Omental fat pad (tissue), 4 donors: ENCODE measurements at places on chromosomes 13 and 19. TPM values are rescaled to one million over a fixed set of nuclear protein-coding genes. Genes with fewer than 3 reads are reported as not detected.

Gene RNF225
- total RNA-seq = not detected

Gene PRMT1
- 163 TPM for total RNA-seq

Gene VSTM2B
- total RNA-seq = not detected

Gene KLK11
- 21.6 TPM for total RNA-seq

Gene ALOX5AP
- total RNA-seq = 71.1 TPM

Gene PTH2
- total RNA-seq = not detected

Gene ZNF99
- 0.09 TPM for total RNA-seq

Gene VAV1
- 15.0 TPM for total RNA-seq

Gene CEACAM19
- total RNA-seq = 3.5 TPM

Gene TGFBR3L
- not detected for total RNA-seq

- DNase-seq = no peak
Observed at GRCh38 chr13:64154514-64154913, 2738.9 kb upstream of the PCDH20 start.

GRCh38 chr13:23969647-23970046 is 72.3 kb upstream of the C1QTNF9B start:
- DNase-seq = no peak

DNA sequence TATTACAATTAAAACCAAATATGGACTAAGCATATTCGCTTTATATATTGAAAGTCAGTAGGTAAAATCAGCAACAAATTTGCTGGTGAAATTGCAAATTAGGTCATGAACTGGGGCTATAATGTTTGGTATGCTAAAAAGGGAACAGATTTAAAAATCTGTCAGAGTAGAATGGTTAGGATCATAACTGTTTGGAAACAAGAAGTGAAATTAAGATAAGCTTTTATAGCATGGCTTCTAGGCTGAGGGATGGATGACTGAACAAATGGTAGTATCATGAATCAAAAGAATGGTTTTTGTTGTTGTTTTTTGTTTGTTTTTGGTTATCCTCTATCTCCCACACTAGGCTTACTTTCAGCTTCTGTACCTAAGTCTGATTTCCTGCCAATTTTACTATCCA is 1090.4 kb downstream of the PCDH9 start:
- DNase-seq = no peak

DNA sequence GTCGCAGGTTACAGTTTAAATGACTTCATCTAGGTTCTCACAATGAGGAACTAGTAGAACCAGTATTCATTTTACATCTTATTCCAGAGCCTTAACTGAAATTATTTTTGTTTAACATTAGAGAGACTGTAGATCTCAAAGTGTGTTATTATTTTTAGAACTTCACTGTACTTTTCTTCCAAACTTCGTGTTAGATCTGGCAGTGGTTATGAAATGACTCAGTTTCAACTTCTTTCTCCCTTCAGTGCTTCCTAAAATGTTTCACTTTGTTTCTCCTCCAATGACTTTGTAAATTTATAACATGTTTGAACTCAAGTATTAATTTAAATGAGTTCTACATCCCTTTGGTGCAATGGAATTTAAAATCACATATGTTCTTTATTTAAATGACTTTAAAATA is 139.3 kb downstream of the PCDH9 start:
- no peak for DNase-seq

DNA sequence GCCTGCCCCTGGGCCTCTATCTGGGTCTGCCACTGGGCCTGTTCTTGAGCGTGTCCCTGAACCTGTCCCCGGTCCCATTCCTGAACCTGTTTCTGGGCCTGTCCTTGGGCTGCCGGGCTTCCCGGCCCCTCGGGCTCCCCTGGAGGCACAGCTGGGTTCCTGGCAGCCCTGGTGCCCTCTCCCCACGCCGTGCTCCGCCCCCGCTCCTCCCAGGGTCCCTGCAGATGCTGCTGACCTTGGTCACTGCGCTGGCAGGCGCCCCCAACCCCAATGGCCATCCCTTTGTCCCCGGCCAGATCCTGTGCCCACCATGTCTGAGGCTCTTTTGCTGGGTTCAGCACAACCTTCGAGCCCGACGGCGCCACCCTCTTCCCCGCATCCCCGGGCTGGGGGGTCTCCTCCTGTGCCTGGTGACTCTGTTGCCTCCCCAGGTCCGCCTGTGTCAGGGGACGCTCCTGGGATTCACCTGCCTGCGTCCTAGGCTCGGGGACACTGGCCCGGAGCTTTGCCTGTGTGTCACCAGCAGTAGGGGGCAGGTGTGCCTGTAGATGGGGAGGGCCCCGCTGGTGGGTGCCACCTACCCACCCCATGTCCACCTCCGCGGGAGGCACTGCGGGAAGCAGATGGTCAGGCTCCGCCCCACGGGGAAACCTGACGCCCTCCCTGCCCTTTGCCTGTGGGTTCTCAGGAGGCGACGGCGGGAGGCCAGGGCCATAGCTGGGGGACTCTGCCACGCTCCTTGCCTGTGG is 41.0 kb upstream of the GRTP1 start:
- DNase-seq = no peak

DNA sequence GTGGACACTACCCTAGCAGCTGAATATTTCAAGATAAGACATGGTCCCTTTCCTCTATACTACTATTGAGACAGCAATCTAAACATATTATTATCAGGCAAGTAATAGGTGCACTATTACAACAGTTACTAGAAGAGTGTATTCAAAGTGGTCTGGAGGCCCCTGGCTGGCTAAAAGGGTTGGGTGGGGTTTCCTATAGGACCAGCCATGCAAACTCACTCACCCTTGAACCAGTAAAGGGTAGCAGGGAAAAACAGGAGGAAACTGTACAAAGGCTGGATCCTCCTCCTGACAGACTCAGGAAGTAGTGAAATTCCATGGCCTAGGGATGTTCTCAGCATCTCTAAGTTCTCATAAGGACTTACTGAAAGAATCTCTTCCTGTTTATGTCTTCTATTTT is 7.7 kb downstream of the SMAD9 start:
- no peak for DNase-seq

DNA sequence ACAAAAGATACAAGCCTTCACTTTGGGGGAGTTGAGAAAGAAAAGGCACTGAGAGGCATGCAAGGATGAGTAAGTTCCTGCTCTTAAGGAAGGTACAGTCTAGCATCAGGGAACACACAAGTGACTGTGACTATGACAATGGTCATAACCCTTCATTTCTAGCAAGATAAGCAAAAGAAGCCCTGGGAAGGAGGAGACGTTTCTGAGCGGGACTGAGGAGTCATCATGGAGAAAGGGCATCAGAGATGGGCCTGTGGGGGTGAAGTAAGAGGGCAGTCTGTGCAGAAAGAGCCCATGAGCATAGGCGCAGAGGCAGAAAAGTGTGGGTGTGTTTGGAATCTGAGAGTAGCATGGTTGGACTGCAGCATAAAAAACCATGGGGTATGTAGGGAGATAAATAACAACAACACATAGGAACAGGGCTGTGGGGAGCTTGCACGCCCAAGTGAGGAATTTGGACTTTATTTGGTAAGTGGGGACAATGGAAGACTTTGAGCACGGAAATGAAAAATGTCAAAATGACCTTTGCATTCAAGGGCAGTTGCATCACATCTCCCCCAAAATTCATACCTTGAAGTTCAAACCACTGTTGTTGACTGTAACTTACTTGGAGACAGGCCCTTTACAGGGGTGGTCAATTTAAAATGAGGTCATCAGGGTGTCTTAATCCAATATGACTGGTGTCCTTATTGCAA is 86.7 kb downstream of the MBNL2 start:
- DNase-seq = no peak

GRCh38 chr13:113074876-113075275 is 30.7 kb upstream of the F7 start:
- no peak for DNase-seq

GRCh38 chr19:932648-933552 is 7.1 kb downstream of the ARID3A start:
- no peak for DNase-seq

DNA sequence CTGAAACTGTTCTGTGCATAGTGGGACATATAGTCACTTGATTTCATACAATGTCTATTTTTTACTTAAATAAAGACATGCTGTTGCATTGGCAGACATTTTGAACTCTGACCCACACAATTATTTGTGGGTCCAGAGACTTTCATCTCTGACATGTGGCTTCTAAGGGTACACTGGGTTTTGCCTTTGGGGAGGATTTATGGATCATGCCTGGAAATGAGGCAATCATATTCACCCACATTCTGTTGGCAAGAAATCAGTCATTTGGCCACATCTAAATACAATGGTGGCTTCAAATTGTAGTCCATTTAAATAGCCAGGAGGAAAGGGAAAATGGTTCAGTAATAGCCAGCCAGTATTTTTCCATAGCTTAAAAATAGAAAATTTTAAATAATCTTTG is 238.3 kb upstream of the KLF12 start:
- DNase-seq = no peak

- no peak for DNase-seq
Observed at GRCh38 chr19:3614858-3615505, 8.3 kb upstream of the TBXA2R start.

DNA sequence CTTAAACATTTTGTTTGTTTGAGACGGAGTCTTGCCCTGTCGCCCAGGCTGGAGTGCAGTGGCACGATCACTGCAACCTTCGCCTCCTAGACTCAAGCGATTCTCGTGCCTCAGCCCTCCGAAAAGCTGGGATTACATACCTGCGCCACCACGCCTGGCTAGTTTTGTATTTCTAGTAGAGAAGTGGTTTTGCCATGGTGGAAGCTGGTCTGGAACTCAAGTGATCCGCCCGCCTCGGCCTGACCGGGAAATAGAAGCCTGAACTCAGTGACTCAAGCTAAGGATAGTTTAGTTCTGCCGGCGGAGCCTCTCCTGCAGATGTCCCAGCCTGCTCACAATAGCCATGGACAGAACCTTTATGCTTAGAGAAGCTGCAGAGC is 53.0 kb upstream of the ZNF254 start:
- DNase-seq = peak; percentile 43

DNA sequence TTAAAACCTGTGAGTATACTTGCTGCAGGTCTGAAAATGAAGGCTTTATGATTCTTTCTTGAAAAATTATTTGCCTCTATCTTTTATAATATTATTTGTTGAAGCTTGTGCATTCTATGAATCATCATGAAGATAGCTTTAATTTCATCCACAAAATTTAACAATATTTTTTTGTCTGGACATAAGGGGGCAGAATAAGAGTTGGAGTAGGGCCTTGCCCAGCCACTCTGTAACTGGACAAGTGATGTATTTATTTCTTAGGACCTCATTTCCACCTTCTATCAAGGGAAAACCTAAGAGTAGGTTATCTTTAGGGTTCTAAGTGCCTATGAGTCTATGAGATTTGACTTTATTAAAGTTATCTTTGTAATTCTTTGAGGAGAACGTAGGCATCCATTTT is 49.9 kb downstream of the N4BP2L1 start:
- no peak for DNase-seq

DNA sequence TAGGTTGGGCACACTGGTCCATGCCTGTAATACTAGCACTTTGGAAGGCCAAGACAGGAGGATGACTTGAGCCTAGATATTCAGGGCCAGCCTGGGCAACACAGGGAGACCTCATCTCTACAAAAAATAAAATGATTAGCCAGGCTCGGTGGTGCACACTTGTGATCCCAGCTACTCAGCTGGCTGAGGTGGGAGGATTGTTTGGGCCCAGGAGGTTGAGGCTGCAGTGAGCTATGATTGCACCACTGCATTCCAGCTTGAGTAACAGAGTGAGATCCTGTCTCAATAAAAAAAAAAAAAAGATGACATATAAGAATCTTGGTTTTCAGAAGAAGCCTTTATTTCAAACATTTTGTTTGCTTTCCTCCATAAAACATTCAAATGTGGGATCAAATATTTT is 178.0 kb downstream of the LIG4 start:
- DNase-seq = no peak

DNA sequence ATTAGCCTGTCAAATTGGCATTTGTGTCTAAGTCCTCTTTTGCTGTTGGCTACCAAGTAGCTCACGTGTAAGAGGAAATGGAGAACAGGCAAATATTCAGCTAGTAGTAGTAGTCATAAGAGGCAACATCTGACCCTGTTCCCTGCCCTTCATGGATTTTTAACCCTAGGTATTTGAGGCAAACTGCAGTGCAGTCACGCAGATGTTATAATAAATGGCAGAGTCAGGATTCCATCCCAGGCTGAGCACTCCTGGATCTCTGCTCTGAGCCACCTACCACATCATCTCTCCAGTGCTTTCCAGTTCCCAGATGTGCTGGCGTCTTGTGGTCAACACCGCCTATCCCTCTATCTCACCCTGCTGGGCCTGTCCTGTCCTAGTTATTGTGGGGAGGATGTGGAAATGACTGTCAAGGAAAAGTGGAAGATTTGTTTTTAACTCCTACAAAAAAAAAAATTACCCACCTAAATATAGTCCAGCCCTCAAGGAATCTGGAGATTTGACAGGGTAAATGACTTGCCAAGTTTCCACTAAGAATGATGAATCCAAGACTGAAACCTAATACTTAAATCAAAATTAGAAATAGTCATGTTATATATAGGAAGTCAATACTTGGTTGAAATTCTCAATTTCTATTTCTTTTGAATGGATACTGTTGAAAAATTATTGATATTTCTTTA is 322.9 kb downstream of the GPC6 start:
- DNase-seq = no peak

- no peak for DNase-seq
Observed at GRCh38 chr13:49020940-49021553, 45.3 kb downstream of the FNDC3A start.

DNA sequence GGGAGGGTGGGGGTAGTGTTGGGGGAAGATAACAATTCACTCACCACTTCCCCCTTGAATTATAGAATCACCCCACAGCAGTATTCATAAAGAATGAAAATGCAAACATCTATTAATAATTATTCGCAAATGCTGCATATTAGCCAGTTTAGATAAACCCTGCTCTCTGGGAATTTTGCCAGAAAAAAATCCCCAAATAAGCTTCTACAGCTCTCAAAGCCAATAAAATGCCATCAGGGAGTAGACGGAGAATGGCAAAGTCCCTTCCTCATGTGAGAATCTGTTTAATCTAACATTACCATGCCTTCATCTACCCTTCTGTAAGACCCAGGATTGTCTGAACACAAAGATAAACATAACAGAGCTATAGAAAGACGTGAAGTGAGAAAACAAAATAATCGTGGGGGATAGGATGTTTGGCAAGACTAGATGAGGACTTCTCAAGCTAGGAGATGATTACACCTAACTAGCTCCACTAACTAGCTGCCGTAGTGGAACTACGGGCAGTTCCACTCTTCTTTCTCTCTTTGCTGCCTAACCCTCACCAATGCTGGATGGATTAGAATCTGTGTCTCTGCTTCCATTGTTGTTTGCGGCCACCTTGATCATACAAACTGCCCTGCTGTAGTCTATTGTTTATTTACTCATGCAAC is 32.4 kb upstream of the CACNA1A start:
- DNase-seq = no peak

GRCh38 chr13:49549289-49549688 is 36.1 kb downstream of the RCBTB1 start:
- no peak for DNase-seq

DNA sequence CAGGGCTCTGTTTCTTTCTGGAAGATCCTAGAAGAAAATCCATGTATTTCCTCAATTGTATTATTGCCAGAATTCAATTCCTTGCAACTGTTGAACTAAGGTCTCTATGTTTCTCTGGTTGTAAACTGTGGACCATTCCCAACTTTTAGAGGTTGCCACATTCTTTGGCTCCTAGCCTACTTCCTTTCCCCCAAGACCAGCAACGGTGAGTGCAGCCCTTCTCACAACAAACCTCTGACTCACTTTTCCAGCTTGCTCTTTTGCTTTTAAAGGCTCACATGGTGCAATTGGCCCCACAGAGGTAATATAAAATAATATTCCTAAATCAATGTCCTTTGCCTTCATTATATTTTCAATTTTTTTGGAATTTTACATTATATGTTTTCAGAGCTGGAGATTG is 371.3 kb downstream of the SLITRK5 start:
- DNase-seq = no peak

GRCh38 chr13:32978278-32978677 is 37.9 kb upstream of the KL start:
- no peak for DNase-seq

GRCh38 chr19:42193706-42194105 is 23.8 kb downstream of the DEDD2 start:
- no peak for DNase-seq
